ENCODE measurements at places on chromosomes 4 and X. TPM values are rescaled to one million over a fixed set of nuclear protein-coding genes. Genes with fewer than 3 reads are reported as not detected.

- H3K27ac ChIP-seq: peak overlapping the region; percentile 54
- H3K4me3 ChIP-seq: peak overlapping the region; percentile 6
- H3K27me3 ChIP-seq: no peaks in the 10 kb centered on the region
- peaks cover 13% of the 10 kb centered on the region for H3K4me1 ChIP-seq
- DNase-seq: no peak
Measured at GRCh38 chr4:87044511-87045233, 109.9 kb downstream of the AFF1 start.

DNA sequence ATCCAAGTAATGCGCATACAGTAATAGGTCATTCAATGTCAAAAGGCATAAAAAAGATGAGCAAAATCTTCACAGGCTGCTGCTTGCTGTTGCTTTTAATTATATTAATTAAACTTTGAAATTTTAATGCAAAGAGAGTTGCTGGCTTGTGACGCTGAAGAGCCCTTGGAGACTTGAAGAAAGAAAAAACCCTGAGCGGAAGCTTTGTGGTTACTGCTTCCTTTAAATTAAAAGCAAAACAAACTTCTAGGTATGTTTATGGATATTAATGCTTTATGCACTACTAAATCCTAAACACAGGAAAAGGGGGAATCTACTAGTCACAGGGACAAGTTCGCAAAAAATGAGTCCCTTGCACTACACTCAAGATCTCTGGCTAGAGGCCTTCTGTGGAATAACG is 166.7 kb downstream of the ANTXR2 start:
- no peak overlapping the region for H3K4me3 ChIP-seq
- DNase-seq: no peak
- H3K27me3 ChIP-seq: no peaks in the 10 kb centered on the region
- no peak overlapping the region for H3K27ac ChIP-seq

Gene GIMD1
- total RNA-seq: not detected

DNA sequence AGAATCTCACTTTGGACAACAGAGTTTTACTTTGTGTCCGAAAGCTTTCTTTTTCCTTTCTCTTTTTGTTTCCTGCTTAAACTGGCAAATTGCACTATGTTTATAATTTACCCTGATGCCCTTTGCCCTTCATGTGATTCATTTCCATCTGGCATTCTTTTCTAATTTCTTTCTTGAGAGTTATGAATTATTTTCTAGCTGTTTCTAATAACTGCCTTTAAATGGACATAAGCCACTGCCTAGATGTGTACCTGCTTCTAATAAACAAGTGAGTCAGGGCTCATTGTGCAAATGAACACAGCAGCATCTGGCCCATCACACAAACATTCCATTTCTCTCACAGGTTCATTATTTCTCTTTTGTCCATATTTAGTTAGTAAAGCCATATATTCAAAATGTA is 242.3 kb upstream of the GPRIN3 start:
- H3K36me3 ChIP-seq: no peaks in the 10 kb centered on the region
- H3K27me3 ChIP-seq: no peaks in the 10 kb centered on the region
- H3K27ac ChIP-seq: peak overlapping the region; percentile 26
- no peak overlapping the region for H3K4me3 ChIP-seq

DNA sequence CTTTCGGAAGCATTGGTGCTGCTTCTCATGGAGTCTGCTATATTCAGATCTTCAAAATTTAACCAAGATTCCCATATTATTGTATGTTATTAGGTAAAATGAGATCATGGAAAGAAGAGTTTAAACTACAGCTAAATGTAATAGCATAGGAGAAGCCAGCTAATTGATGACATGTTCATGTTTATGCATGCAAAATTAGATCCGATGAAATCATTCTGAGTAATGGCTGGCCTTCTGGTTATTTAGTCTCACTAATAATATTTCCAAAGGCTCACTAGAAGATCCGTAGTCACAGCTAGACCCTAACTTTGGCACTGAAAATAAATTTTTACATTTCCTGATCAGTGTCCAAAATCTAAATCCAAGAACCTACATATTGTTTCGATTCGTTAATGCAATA is 19.8 kb upstream of the PHKA2 start:
- H3K4me1 ChIP-seq: peaks cover 2% of the 10 kb centered on the region
- no peaks in the 10 kb centered on the region for H3K36me3 ChIP-seq
- no peak overlapping the region for H3K4me3 ChIP-seq
- DNase-seq: no peak

GRCh38 chr4:185576314-185576961 is 41.1 kb upstream of the PDLIM3 start:
- no peaks in the 10 kb centered on the region for H3K27me3 ChIP-seq
- peak overlapping the region; percentile 32 for H3K27ac ChIP-seq
- peaks cover 5% of the 10 kb centered on the region for H3K4me1 ChIP-seq
- no peak overlapping the region for H3K4me3 ChIP-seq

- H3K27ac ChIP-seq: no peak overlapping the region
- no peaks in the 10 kb centered on the region for H3K4me1 ChIP-seq
- H3K36me3 ChIP-seq: no peaks in the 10 kb centered on the region
- peaks cover 27% of the 10 kb centered on the region for H3K27me3 ChIP-seq
- no peak for DNase-seq
Measured at GRCh38 chr4:84483688-84484087, 15.4 kb downstream of the NKX6-1 start.

DNA sequence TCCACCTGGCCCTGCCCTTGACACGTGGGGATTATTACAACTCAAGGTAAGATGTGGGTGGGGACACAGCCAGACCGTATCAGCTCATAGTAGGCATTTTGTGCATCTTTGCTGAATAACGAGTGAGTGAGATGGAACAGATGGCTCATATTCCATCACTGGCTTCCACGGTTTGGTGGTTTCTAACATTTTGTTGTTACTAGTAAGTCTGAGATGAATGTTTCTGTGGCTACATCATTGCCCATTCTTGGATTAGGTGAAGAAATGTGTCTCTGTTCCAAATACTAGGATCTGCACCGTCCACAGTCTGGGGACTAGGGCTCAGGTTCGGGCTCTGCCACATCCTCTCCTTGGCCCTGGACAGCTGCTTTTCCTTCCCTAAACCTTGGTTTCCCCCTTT is 3.6 kb downstream of the ABLIM2 start:
- no peak overlapping the region for H3K4me3 ChIP-seq
- peaks cover 6% of the 10 kb centered on the region for H3K27me3 ChIP-seq
- DNase-seq: no peak
- H3K4me1 ChIP-seq: peaks cover 5% of the 10 kb centered on the region
- no peak overlapping the region for H3K27ac ChIP-seq

- no peaks in the 10 kb centered on the region for H3K4me1 ChIP-seq
- no peaks in the 10 kb centered on the region for H3K27me3 ChIP-seq
- H3K4me3 ChIP-seq: no peak overlapping the region
- DNase-seq: no peak
- H3K36me3 ChIP-seq: no peaks in the 10 kb centered on the region
Measured at GRCh38 chr4:67430989-67431388, 114.3 kb downstream of the CENPC start.

DNA sequence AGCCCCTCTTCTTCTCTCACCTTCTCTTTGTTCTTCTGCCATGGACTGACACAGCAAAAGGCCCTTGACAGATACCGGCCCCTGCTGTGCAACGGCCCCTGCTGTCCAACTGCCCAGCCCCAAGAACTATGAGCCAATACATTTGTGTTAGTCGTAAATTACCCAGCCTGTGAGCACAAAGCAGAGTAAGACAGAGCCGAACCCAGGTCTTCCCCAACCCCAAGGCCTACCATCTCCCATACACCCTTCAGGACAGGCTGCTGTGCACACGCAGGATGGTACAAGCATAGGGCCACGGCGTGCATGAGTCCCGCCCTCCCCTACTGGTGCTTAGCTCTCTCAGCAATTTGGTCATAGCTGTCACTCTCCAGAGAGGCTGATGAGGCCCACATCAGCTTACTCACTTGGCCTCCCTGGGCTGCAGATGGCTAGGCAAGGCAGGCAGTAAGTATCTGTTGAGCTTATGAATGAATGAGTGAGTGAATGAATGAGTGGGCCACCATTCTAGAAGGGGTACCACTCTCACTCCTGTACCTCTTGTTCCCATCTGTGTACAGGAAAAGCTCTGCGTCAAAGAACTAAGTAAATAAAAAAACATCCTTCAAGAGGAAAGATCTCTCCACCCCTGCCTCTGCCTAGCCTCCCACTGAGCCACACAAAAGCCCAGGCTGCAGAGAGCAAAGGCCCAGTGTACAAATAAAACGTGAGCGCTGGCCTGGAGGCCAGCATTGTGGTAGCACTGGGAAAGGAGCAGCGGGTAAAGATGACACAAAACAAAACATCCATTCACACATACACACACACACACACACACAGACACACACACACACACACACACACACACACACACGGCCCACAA is 13.9 kb downstream of the WDR1 start:
- H3K4me3 ChIP-seq: no peak overlapping the region
- no peaks in the 10 kb centered on the region for H3K27me3 ChIP-seq
- peak overlapping the region; percentile 43 for H3K27ac ChIP-seq
- H3K36me3 ChIP-seq: peaks cover 37% of the 10 kb centered on the region
- H3K4me1 ChIP-seq: peaks cover 45% of the 10 kb centered on the region
- DNase-seq: peak; percentile 57

- no peak for DNase-seq
- H3K27ac ChIP-seq: no peak overlapping the region
- no peaks in the 10 kb centered on the region for H3K36me3 ChIP-seq
Measured at GRCh38 chr4:104979083-104979760, 167.5 kb upstream of the TET2 start.

GRCh38 chrX:20989361-20989760 is 384.9 kb upstream of the CNKSR2 start:
- H3K27me3 ChIP-seq: no peaks in the 10 kb centered on the region
- peak; percentile 1 for DNase-seq
- H3K4me3 ChIP-seq: no peak overlapping the region

Gene CENPU
- total RNA-seq: 1.8 TPM

Gene MTTP
- 0.26 TPM for total RNA-seq

Gene ITM2A
- total RNA-seq: 0.17 TPM

DNA sequence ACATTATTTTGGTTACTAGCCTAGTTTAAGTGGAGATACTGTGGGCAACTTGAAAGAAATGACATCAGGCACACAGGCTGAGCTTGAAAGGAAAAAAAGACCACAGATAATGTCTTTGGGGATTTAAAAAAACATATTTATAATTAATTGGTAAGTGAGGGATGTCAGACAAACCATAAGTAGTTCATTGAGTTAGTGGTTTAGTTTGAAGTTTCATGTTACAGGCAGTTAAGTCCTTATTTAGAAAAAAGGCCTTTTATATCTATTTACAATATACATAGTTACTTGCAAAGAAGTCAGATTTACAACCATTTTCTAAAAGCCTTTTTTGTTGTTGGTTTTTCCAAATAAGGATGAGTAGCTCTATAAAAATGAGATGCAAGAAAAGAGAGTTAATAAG is 89.2 kb downstream of the CDS1 start:
- DNase-seq: no peak
- H3K27ac ChIP-seq: no peak overlapping the region
- H3K4me1 ChIP-seq: peaks cover 2% of the 10 kb centered on the region
- H3K27me3 ChIP-seq: no peaks in the 10 kb centered on the region

Gene FAM184B
- total RNA-seq: under 0.01 TPM

Gene VCX3B
- not detected for total RNA-seq

- no peak for DNase-seq
- no peaks in the 10 kb centered on the region for H3K36me3 ChIP-seq
- H3K4me3 ChIP-seq: no peak overlapping the region
- H3K27me3 ChIP-seq: no peaks in the 10 kb centered on the region
- no peak overlapping the region for H3K27ac ChIP-seq
Measured at GRCh38 chr4:90444904-90445303, 317.7 kb downstream of the CCSER1 start.

Gene LEF1
- total RNA-seq: 1.8 TPM

Gene TXK
- 0.66 TPM for total RNA-seq

DNA sequence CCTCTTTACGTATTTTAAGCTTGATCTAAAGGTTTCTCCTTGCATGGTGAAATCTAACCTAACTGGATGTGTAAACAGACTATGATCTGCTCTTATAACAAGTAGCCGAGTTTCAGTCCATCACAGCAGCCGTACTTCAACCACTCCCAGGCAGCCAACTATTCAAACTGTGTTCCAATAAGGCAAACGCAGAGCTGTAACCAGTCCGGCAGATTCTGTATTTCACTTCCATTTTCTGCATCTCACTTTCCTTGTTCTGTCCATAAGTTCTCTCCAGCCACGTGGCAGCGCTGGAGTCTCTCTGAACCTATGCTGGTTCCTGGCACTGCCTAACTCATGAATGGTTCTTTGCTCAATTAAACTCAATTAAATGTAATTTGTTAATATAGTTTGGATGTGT is 132.6 kb downstream of the FHDC1 start:
- DNase-seq: no peak
- no peak overlapping the region for H3K4me3 ChIP-seq
- no peaks in the 10 kb centered on the region for H3K4me1 ChIP-seq
- no peaks in the 10 kb centered on the region for H3K36me3 ChIP-seq
- H3K27ac ChIP-seq: no peak overlapping the region

DNA sequence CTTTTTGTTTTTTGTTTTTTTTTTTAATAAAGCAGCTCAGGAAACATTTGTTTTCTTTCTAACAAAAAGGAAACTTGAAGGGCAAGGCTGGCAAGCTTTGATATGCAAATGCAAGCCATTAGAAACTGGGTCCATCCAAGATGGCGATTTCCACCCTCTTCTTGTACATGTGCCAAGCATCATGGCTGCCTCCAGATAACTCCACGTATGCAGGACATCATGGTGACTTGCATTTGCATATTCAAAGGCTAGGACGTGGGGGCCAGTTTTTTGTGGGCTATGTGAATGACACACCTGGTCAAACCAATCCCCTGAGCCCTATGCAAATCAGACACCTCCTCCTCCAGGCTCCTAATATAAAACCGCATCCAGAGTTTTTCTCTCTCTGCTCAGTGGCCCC is 692.6 kb downstream of the FAM133A start:
- H3K36me3 ChIP-seq: no peaks in the 10 kb centered on the region
- H3K4me1 ChIP-seq: no peaks in the 10 kb centered on the region
- H3K27ac ChIP-seq: no peak overlapping the region
- H3K4me3 ChIP-seq: no peak overlapping the region

GRCh38 chr4:72553540-72554337 is 15.3 kb downstream of the ADAMTS3 start:
- DNase-seq: no peak
- no peaks in the 10 kb centered on the region for H3K27me3 ChIP-seq
- H3K36me3 ChIP-seq: no peaks in the 10 kb centered on the region
- H3K4me1 ChIP-seq: no peaks in the 10 kb centered on the region
- no peak overlapping the region for H3K27ac ChIP-seq

- H3K27me3 ChIP-seq: no peaks in the 10 kb centered on the region
- H3K4me1 ChIP-seq: no peaks in the 10 kb centered on the region
Measured at GRCh38 chrX:43970528-43970927, 2.7 kb downstream of the NDP start.

DNA sequence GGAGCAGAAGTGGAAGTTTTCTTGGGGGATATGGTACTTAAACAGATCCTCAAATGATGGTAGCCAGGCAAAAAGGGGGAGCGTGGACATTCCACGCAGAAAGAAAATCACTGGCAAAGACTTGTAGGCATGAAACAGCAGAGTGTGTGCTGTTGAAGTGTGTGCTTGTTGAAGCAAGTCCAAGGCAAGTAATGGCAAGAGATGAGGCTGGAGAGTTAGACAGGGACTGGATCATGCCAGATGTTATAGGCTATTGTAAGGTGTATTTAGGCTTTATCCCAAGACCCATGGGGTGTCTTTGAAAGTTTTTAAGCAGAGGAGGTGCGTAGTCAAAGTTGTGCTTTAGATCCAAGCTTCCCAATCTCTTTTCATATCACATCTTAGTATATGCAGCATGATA is 124.5 kb downstream of the MBNL3 start:
- no peaks in the 10 kb centered on the region for H3K4me1 ChIP-seq
- no peak for DNase-seq
- no peak overlapping the region for H3K27ac ChIP-seq
- H3K4me3 ChIP-seq: no peak overlapping the region
- no peaks in the 10 kb centered on the region for H3K27me3 ChIP-seq

Gene FAM114A1
- 270 TPM for total RNA-seq

Gene ART3
- not detected for total RNA-seq
